ENCODE measurements at places on chromosomes 16 and 17. TPM values are rescaled to one million over a fixed set of nuclear protein-coding genes. Genes with fewer than 3 reads are reported as not detected.

DNA sequence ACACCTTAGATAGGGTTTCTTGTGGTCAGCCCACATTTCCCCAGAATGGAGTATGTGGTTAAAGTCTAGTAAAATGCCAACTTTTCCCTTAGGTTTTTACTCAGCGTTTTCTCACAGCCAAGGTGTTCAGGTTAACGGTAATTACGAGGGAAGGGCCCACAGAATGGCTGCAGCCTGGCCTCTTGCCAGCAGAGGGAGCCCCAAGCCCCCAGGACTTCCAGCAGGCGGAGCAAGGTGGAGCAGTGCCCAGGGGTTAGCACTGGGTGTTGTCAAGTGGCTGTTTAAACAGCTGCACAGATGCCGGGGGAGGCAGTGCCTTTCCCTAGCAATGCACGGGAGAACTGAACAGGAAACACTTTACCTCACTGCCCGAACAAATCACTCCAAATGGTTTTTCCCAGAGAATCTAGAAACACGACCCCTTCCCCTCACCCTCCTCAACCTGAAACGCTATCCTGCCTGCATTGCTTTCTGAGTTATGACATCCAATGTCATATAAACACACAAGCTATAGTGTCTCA, 6.6 kb downstream of the PHB1 start:
- H3K4me3 ChIP-seq = no peak overlapping the region
- H3K27me3 ChIP-seq = no peaks in the 10 kb centered on the region
- peak; percentile 87 for DNase-seq
- peaks cover 4% of the 10 kb centered on the region for H3K4me1 ChIP-seq
- H3K27ac ChIP-seq = no peak overlapping the region

DNA sequence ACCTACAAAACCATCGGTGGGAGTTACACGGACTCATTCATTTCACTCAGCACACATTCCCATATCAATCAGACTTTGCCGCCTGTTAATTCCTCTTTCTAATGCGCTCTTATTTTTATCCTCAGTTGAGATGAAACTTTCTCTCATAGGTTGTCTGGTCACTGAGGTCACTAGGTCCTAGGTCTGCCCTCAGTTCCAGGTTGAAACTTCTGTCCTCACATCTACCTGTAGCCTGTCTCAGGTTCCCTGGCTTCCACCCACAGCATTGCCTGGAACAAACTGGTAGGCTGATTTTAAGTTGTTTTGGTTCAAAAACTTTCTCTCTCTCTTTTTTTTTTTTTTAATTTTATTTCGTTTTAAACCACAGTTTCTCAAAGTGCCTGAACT, 119.7 kb downstream of the MAP2K6 start:
- H3K4me3 ChIP-seq = no peak overlapping the region
- H3K36me3 ChIP-seq = no peaks in the 10 kb centered on the region
- no peak for DNase-seq
- no peaks in the 10 kb centered on the region for H3K27me3 ChIP-seq
- H3K4me1 ChIP-seq = no peaks in the 10 kb centered on the region

GRCh38 chr16:8936421-8936820, 27.3 kb downstream of the USP7 start:
- peak; percentile 43 for DNase-seq
- no peak overlapping the region for H3K27ac ChIP-seq

DNA sequence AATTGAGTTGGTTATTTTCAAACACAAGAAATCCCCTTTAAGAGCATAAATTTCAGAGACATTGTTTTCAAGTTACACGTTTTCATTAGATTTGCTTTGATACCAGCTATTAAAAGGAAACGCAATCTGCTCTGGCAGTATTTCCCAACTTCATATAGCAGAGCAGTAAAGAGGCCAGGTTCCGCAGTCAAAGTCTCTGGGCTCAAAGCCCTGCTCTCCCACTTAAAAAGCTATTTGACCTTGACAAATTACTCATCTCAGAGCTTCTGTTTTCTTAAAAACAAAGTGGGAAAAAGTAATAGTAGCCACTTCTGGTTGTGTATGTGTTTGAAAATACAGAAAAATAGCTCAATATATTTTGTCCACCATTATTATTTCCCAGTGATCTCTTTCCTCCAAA, 89.7 kb upstream of the CDYL2 start:
- no peaks in the 10 kb centered on the region for H3K4me1 ChIP-seq
- no peak overlapping the region for H3K4me3 ChIP-seq
- no peaks in the 10 kb centered on the region for H3K27me3 ChIP-seq

DNA sequence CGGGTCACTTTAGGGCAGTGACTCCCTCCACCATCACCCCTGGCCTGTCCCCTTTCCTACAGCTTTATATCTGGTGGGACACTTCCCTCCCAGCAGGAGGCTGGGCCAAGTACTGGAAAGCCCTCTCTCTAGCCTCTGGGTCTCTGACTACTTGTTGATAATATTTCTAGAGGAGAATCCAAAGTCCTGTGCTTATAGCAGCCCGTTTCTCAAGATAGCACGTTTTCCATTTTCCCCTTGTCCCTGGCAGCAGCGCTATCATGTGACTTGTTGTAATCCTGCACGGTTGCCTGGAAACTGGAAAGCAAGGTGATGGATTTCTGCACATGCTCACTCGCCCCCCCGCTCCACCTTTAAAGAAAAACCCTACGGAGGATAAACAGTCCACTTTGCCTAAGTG, 3.3 kb upstream of the AXIN2 start:
- H3K27me3 ChIP-seq = no peaks in the 10 kb centered on the region
- no peaks in the 10 kb centered on the region for H3K36me3 ChIP-seq
- H3K4me1 ChIP-seq = no peaks in the 10 kb centered on the region
- no peak overlapping the region for H3K4me3 ChIP-seq

GRCh38 chr17:79042421-79043190, 18.6 kb downstream of the C1QTNF1 start:
- no peaks in the 10 kb centered on the region for H3K36me3 ChIP-seq
- DNase-seq = peak; percentile 83
- no peaks in the 10 kb centered on the region for H3K4me1 ChIP-seq
- H3K27me3 ChIP-seq = no peaks in the 10 kb centered on the region
- H3K27ac ChIP-seq = no peak overlapping the region

MARVELD3 gene
- total RNA-seq = 167 TPM

MAPK8IP3 gene
- total RNA-seq = 159 TPM

Measured in Peyer's patch (tissue), 4 donors.